ENCODE measurements at places on chromosomes 5 and 9. TPM values are rescaled to one million over a fixed set of nuclear protein-coding genes. Genes with fewer than 3 reads are reported as not detected.

DNA sequence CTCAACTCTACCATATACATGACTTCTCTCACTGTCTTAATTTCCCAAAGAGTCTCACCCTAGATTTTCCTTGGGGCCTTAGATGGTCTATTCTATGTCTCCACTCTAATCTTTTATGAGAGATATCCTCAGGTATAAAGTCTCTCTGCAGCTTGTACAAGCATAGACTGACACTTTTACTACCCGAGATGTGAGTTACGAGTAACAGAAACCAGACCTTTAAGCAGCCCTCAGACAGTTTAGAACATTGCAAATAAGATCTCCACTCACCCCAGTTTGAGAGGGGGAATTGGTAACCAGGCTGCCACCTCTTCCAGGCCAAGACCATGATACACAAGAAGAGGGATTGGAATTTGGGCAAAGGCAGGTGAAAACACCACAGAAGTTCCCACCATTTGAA is 542.5 kb downstream of the TLE4 start:
- DNase-seq, result no peak

- no peak for DNase-seq
Observed at GRCh38 chr5:158435161-158435616, 576.2 kb upstream of the CLINT1 start.

ANKRD18A gene
- polyA plus RNA-seq, result 5.3 TPM

SNCAIP gene
- polyA plus RNA-seq, result 26.1 TPM

PCDHGB2 gene
- polyA plus RNA-seq, result 4.0 TPM

HABP4 gene
- 19.3 TPM for polyA plus RNA-seq

OLFM1 gene
- polyA plus RNA-seq, result 3.3 TPM

DNA sequence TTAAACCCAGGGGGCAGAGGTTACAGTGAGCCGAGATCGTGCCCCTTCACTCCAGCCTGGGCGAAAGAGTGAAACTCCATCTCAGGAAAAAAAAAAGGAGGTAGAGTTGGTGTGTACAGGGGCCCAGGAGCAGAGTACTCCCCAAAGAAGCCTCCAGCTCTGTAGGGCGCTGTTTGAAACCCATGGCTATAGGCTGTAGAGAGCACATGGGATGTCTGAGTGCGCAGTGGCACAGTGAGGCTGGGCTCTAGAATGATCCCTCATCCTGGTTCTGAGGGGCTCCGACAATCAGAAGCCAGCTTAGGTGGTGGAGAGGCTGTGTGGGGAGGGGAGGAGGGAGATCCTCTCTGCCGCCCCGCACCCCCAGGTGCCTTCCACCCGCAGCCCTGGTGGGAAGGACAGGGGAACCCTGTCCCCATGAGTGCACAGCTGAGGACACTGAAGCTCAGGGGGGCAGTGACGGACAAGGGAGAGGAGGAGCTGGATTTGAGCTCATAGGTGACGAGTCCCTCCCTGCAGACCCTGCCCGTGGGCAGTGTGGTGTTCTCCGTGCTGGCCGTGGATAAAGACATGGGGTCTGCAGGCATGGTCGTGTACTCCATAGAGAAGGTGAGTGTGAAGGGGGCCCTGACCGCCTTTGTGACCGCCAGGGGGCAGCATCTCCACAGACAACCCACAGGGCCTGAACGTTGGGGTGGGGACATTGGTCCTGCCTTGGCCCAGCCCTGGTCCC is 24.6 kb downstream of the CDHR2 start:
- DNase-seq, result peak; percentile 44

DNA sequence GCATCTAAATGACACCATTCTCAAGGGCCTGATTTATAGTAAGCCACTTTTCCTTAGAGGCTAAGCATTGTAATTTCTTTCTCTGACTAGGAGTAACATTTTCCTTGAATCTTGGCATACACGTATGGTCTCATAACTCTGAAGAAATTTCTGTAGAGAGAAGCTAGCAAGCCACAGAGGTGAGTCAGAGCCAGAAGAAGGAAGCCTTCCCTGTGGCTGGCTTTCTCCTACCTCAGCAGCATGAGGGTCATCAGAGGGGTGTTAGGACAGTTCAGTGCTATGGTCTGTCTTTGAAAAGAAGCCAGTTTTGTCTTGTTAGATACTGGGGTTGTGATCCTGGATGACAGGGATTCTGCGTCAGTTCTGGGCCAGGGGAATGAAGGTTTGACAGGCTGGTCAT is 3.2 kb downstream of the SNX30 start:
- no peak for DNase-seq

- DNase-seq, result no peak
Observed at GRCh38 chr5:50415912-50416311, 25.2 kb downstream of the EMB start.

DNA sequence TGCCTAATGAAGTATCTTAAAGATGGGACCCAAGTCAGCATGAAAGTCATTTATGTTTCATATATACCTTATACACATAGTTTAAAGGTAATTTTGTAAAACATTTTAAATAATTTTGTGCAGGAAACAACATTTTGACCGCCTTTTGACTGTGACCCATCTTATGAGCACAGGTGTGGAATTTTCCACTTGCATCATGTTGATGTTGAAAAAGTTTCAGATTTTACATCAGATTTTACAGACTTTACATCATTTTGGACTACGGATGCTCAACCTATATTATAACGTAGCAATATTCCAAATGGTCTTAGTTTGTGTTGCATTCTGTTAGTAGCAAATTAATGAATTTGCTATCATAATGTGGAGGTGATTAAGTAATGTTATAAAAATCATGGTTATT is 21.7 kb upstream of the FAM120AOS start:
- DNase-seq, result no peak
